RPMI7951 (cell line): ENCODE measurements at places on chromosomes 7 and 10.
A peak's percentile ranks its signal among the peaks of the same experiment; 100 is the strongest.

DNA sequence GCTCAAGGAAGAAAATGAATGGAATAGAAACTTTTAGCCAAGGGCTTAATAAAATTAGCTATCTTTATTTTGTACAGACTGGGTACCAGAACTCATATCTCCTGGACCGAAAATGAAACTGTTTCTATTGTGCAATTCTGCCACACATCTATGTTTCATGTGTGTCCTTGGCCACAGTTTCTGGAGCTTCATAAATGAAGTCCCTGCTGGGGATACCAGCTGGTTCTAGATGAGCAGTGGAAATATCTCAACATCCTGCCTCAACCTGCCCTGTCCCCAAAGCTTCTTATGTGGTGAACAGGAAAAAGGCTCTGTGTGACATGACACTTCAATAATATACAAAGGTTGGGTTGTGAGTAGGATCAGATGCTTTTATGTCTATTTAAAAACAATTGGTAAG, 310.1 kb upstream of the SORCS1 start:
- no peak for DNase-seq

- DNase-seq, result no peak
These were observed 15.9 kb downstream of the ADAM12 start for GRCh38 chr10:126372396-126372795.

- DNase-seq, result no peak
These were observed 83.0 kb upstream of the FAM180A start for GRCh38 chr7:135831455-135832195.

DNA sequence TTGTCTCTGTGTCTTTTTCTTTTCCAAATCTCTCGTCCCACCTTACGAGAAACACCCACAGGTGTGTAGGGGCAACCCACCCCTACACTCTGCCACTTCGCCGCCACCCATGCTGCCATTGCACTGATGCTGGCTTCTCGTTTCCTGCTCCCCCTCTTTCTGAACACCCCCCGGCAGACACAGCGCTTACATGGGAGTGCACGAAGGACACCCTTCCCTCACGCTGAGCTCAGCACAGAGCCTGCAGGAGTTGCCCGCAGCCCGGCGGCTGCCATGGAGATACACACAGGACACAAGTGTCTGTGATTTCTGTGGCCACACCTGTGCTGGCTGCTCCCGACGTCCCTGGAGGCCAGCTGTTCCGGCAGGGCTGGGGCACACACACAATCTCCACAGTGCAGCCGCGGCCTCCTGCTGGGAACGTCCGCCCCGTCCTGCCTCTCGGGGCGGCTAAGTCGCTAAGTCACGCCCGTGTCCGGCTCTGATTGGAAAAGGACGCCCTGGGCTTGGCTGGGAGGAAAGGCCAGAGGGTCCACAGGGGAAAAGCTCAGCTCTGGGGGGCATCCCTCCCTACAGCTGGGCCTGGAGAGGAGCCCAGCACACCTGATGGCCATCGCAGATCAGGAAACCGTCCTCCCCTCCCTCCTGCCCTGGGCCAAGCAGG, 349.8 kb downstream of the PTPRN2 start:
- no peak for DNase-seq

GRCh38 chr10:88851706-88852105, at the start of gene ANKRD22:
ANKRD22 (minus strand) TSS chr10:88851844; CDS start chr10:88851607, 237 bp downstream.
- peak; percentile 59 for DNase-seq

GRCh38 chr7:132124575-132124974, 451.7 kb downstream of the PLXNA4 start:
- DNase-seq, result no peak

DNA sequence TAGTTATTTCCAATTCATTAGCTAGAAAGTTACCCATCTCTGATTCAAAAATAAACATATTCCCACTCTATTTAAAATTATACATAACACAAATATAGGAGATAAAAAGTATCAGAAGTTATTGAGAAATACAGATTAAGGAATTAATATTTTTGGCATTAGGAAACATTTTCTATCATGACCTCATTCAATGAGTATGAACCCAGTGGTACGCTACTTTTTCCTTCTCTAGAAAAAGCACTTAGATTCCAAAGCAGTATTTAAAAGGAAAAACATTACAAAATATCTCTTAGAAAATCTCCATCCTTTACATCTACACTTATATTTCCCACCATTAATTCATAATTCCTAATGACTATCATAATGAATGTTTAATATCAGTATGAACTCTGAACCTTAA, 240.6 kb upstream of the GNAI1 start:
- no peak for DNase-seq

DNA sequence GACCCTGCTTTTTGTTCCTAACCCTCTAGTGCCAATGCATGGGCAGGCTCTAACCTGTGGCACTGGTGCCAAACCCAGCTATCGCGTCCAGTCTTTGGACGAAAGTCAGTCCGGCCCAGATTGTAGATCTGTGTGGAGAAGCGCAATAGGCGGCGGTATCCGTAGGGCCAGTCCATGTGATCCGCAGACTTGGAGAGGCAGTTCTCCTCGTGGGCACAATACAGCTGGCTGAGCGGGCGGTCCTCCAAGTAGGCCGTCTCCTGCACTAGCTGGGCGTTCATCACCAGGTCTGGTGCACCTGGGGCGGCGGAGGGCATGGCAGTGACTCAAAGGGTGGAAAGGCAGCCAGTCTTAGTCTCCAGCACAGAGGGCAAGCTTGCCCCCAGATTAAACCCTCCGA, 14.5 kb downstream of the LOXL4 start:
- DNase-seq, result no peak

DNA sequence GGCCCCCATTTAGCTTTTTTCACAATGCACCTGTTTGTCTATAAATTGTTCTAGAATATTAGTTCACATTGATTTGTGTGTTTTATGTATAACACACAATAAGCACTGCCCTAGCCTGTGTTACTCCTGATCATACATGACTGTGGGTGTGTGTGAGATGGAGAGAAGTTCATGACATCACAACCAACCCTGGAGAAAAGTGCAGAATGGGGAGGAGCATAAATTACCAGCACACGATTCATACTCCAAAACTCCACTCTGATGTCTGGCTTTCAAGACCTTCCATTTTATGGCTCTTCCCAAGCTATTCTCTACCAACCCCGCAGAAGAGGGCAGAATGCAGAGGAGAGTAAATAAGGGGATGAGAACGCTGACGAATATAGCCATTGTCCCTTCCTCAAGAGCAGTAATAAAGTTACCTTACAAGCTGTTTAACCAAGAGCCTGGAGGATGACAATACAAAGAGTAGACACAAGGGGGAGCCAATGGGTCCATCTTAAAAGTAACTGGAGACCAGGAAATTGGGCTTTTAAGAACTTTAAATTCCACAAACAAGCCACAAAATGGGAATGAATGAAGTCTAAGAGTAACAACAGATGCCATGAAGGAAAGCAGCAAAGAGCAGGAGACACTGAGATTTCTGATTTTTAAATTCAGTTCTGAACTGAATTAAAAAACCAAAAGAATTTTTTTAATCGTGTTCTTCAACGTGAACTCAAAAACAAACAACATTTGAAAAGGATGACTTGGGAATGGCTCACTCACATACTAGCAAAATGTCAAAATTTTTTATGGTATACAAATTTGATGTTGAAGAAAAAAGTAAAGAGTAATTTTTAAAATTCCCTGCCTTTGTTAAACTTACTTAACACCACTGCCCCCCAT, 159.6 kb downstream of the PARD3 start:
- peak; percentile 63 for DNase-seq

DNA sequence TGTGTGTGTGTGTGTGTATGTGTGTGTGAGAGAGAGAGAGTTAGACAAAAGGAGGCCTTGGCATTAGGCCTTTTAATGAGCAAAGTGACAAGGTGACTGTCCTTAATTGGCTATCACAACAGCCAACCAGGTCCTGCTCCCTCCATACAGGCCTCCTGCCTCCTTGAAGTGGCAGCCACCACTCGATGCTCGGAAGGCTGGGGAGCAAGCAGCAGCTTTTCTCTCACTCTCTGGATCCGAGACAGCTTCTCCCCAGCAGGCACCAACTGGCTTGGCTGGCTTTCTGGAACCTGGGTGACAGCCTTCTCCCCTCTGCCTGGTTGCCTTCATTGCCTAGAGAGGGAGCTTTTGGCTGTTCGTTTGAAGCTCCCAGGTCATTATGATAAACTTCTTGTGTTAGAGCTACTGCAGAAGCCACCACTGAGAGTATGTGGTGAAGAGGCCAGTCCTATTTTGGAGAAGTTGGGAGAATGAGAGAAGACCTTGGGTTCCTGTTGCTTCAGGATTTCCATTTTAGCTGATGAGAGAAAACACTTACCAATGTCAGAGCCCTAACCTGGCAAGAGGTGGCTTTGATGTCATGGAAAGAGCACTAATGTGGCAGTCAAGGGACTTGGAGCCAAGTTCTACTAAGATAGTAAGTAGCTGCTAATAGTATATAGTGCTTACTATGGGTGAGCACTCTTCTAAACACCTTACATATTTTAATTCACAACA, 37.6 kb downstream of the RPS24 start:
- no peak for DNase-seq

GRCh38 chr10:7889947-7890542, 71.7 kb downstream of the TAF3 start:
- DNase-seq, result no peak

DNA sequence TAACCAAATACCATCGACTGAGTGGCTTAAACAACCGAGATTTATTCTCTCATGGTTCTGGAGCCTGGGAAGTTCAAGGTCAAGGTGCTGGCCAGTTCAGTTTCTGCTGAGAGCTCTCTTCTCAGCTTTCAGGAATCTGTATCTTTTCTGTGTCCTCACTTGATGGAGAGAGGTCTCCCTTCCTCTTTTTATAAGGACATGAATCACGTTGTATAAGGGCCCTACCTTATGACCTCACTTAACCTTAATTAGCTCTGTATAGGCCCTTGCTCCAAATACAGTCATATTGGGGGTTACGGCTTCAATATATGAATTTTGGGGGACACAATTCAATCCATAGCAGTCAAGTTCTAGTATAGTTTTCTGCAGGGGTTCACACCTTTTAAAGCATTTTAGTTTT, 135.2 kb upstream of the ADO start:
- no peak for DNase-seq

GRCh38 chr7:31734456-31734855, 47.4 kb downstream of the PPP1R17 start:
- peak; percentile 84 for DNase-seq

DNA sequence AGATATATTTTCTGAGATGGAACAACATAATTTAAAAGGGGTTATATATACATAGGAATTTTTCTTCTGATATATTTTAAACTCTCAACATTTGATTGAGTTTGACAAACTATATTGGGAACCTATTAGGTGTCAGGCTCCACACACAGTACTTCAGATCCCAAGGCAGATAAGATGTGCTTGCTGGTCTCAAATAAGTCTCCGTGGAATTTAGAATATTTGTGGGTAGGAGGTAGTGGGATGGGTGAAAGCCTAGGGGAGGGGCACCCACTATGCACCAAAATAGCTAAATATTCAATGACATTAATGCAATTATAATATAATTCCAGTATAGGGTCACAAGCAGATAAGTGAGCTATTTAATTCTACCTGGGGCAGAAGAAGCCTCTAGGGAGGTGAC, 81.5 kb downstream of the ARL4A start:
- DNase-seq, result no peak

- no peak for DNase-seq
These were observed 399.3 kb upstream of the PRKCQ start for GRCh38 chr10:6979371-6979770.

DNA sequence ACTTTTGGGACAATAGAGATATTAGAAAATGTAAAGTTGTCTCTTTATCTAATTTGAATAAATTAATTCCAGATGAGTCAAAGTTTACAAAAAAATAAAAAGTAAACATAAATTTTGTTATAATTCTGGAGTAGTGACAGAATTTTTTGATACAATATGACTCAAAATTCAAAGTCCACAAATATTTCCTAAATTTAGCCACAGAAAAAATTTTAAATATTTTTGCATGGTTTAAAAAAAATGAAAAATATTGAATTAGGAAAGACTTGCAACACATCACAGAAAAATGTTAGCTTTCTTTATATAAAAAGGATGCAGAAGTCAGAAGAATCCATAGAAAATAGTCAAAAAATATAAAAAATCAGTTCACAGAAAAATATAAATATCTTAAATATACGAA, 117.7 kb downstream of the ARHGAP21 start:
- DNase-seq, result no peak

GRCh38 chr10:130418731-130419130, 282.5 kb downstream of the GLRX3 start:
- no peak for DNase-seq

- DNase-seq, result no peak
These were observed 58.4 kb downstream of the C10orf105 start for GRCh38 chr10:71661060-71661622.

- no peak for DNase-seq
These were observed 5.1 kb upstream of the LBX1 start for GRCh38 chr10:101234333-101234732.

- peak; percentile 60 for DNase-seq
These were observed 124.5 kb downstream of the SLC16A9 start for GRCh38 chr10:59585046-59585700.

DNA sequence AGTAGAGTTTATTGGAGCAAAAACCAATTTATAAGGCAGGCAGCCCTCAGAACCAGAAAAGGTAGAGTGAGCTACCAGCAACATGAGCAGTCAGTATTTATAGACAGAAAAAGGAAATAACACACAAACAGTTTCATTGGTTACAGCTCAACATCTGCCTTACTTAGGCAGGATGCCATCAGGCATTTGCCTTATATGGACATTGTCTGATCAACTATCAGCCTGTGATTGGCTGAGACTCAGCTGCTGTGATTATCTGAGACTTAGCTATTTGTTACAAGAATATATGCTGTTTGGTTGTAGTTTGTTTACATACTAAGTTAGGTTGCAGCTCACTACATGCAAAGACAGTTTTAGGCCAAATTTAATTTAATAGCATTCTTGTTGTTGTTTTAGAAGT, 60.4 kb upstream of the CDK1 start:
- DNase-seq, result peak; percentile 6

DNA sequence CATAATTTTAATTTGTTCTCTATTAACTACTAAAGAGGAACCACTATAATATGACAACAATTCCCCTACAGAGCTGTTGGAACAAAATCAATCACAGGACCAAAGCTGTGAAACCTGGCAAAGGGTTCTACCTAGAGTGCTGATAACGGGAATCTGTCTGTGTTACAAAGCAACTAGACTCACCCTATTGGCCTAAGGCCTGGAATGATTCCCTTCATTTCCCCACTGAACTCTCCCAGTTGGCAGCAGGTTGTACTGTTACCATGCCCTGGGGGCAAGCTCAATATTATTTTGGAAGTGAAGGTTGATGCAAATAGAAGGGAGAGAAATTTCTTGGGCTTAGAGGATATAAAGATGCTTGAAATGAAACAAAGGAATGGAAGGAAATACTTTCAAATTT, 81.8 kb downstream of the SEMA3A start:
- DNase-seq, result no peak

DNA sequence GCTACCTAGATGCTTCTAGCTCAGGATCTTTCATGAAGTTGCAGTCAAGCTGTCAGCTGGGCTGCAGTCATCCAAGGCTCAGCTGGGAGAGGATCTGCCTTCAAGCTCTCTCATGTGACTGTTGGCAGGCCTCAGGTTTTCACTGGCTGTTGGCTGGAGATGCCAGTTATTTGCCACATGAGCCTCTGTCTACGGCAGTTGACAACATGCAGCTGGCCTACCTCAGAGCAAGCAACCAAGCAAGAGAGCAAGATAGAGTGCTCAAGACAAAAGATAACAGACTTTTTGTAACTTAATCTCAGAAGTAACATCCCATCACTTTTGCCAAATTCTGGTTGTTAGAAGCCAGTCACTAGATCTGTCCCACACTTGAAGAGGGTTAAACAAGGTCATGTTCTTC, 125.8 kb downstream of the TPST1 start:
- peak; percentile 14 for DNase-seq
